ENCODE measurements at places on chromosomes 5 and 9.
A peak's percentile ranks its signal among the peaks of the same experiment; 100 is the strongest.

- DNase-seq, result peak; percentile 82
Measured at GRCh38 chr9:137482094-137482781, 23.1 kb upstream of the NSMF start.

GRCh38 chr9:104969116-104969515 lies 41.2 kb upstream of the ABCA1 start:
- no peak for DNase-seq

DNA sequence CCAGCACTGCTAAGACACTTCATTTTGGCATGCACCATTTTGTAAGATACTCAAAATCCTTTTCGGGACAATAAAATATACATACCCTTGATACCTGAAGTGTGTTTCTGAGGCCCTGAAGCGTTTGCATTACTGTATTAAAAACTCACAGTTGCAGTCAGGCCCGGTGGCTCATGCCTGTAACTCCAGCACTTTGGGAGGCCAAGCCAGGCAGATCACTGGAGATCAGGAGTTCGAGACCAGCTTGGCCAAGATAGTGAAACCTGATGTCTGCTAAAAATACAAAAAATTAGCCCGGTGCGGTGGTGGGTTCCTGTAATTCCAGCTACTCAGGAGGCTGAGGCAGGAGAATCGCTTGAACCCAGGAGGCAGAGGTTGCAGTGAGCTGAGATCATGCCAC lies 2.5 kb upstream of the EIF4EBP3 start:
- no peak for DNase-seq

DNA sequence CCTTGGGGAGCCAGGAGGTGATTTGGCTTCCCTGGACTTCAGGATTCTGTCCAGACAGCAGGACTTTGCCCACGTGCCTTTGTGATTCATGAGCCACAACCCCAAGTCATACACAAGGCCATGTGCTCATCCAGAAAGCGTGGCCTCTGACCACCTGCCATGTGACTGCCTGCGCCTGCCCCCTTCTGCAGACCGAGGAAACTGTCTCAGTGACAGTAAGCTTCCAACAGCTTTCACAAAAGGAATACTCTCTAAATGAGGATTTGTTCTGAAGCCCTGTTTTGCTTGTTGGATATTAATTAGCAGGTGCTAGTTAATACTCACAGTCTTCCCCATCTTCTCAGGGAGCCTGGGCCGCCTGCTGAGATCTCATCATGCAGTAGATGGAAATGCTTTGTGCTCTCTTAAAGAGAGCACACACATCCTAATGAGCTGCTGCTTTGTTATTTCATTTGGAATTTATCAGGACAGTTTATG lies 36.9 kb upstream of the ANGPTL2 start:
- DNase-seq, result peak; percentile 95

DNA sequence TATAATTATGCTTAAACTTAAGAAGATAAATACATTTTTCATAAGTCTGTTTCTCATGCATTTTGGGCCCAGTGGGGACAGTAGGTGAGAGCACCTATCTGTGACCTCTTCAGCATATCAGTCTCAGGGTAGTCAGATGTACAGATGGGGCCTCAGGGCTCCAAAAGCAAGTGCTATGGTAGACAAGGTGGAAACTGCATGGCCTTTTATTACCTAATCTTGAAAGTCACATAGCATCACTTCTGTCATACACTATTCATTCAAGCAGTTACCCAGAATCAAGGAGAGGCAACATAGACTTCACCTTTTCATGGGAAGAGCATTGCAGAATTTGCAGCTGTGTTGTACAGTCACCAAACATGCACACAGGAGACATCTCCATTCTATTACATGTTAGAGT lies 94.8 kb downstream of the SV2C start:
- DNase-seq, result no peak

DNA sequence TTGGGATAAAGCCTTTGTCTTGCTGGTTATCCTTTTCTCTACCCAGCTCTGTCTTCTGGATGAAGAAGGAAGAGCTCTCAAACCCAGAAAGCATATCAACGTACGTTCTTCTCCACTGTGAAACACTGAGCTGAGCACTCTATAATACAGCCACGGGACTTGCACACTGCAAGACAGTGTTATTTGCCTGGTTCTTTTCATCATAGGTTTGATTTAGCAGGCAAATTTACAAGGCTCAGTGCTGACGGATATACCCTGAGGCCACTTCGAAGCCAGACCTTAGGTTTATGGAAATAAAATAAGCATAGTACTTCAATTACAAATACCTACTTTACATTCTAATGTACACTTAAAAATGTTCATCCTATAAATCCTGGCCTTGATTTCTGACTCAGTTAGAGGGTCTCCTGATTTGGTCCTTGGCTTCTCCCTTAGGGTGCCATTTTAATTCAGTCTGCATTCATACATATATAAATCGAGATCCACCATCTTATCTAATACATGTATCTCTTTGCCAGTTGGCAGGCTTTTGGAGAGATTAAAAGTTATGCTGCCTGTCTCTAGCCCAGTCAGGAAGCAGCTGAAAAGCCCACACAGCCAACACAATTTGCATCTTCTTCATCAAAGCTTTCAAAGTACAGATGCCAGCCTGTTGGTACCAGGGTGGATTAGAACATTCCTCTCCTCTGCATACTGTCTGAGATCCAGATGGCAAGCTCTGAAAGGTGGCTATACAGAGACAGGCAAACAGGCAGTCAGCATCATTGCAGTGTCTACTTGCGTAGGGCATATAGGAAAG lies 194.4 kb downstream of the DEPDC1B start:
- no peak for DNase-seq

DNA sequence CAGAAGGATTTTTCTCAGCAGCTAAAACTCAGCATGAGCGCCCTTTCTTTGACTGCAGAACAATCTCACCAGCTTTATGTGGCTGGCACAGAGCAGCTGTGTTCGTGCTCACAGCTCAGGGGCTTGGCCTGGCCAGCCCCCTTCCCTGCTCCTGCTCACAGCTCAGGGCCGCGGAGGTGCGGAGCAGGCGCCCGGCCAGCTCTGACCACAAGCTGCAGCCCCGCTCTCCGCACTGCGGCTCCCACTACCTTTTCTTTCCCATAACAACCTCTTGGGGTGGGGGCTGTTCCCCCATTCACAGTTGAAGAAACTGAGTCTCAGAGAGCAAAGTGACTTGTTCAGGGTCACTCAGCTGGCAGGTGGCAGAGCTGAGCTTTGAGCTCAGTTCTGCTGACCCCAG lies 34.0 kb upstream of the PHYKPL start:
- DNase-seq, result no peak

DNA sequence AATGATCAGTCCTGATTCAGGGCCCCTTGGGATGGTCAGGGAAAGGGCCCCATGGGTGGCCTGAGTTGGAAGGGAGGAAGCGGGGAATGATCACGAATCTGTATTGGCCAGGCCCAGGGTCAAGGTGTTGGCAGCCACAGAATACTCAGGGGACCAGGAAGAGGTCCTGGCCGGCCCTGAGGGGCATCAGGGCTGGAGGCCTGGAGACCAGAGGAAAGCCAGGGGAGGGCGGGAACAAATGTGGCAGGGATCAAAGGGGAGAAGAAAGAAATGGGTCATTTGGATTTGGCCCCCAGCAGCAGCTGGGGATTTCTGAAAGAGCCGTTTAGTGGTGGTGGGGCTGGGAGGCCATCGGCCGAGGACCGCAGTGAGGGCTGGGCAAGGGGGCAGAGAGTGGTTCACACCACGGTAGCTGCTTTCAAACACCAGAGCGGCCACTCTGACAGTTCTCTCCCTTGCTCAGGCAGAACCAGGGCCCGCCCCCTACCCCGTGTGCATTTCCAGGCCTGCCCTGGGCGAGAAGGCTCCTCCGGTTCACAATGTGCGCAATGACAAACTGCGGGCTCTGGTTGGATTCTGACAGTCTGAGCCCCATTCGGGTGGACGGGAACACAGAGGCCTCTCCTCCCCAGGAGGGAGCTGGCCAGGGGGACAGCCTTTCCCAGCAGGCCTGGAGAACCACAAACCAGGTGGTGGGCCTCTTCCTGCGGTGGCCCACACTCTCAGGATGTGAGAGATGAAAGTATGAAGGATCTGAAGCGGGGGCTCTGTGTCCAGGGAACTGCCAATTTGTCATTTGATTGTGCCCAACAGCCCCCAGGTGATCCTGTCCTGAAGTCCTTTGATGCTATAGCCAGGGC lies 220.3 kb upstream of the IER5L start:
- DNase-seq, result no peak

GRCh38 chr9:16445141-16445920 lies 425.1 kb downstream of the BNC2 start:
- no peak for DNase-seq

GRCh38 chr5:58135571-58136335 lies 324.1 kb downstream of the PLK2 start:
- peak; percentile 66 for DNase-seq

GRCh38 chr9:26244661-26245451 lies 566.6 kb upstream of the TUSC1 start:
- DNase-seq, result no peak

DNA sequence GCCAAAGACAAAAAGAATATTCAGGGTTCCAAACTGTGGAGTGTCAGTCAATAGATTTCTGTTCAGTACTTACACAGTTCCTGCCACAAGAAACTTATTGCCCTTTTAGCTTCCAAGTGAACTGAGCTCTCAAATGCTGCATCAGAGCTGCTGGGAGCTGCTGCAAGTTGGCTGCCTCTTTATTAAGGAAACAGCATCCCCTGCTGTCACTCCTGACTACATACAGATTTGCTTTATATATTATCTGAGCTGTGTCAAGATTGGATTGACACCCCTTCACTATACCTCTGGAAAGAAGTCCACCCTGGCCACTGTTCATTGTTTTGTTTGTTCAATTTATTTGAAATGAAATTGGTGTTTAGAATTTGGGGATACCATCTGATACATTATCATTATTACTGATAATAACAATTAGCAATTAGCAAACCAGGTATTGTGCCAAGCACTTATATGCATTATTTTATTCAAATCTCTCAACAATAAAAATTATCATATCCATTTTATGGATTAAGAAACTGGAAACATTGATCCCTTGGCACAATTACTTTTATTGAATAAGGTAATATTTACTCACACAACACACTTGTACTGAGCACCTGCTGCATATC lies 16.4 kb upstream of the C5orf58 start:
- peak; percentile 46 for DNase-seq

DNA sequence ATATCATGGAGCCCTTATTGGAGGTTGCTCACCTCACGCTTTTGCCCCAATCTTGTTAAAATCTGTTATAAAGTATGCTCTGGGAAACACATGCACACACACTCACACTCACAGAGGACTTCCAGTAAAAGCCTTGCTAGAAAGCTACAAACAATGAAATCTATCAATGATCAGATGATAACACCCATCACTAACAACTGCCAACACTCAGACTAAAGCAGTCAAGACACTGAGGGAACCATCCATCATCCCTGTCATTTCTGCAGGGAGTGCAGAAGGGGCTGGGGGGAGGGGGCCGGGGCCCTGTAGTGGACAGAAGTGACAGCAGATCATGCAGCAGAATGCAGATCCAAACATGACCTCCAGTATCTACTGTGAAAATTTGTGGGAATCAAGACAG lies 179.1 kb downstream of the AOPEP start:
- no peak for DNase-seq

GRCh38 chr5:102798104-102798785 lies 43.1 kb downstream of the PAM start:
- no peak for DNase-seq

DNA sequence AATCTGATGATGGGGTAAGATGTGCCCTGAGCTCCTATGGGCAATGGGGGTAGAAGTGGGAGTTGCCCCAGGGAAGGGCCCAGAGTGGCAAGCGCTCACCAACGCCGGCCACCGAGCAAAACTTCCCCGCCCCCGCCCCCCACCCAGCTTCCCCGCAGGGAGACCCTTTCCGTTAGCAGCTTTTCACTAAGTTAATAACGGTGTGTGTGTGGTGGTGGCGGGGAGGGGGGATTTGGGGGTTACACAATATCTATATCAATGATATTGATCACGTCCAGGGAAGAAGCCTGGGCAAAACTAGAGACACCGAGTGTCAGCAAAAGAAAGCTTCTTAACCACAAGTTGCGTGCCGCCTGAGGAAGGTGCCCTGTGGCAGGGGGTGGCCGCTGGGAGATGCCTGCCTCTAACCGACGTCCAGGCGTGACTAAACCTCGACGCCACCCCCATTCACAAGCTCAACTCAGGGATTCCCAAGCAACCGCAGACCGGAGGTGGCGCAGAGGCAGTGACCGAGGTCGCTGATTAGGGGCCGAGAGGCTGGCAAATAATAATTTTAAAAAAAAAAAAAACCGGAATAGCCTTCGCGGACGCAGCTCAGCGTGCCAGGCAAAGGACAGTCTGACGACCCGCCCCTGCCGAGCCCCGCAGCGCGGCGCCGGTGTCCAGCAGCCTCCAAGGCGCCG lies 222.6 kb downstream of the MEF2C start:
- peak; percentile 90 for DNase-seq

DNA sequence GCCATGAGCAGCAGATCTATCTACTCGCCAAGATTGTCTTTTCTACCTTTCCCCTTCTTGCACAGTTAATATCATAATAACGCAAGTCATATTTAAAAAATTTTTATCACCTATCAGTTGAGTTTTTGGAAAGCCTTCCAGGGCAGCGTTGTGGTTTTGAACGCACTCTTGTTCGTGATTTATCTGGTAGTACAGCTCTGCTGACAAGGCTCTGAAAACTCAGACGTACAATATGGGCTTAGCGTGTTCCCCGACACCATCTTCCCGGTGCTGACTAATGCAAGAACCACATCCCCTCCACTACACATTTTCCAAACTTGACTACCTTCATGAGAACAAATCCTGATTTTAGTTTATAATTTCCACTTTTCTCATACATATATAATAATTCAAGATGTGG lies 1.6 kb upstream of the NFIL3 start:
- no peak for DNase-seq

DNA sequence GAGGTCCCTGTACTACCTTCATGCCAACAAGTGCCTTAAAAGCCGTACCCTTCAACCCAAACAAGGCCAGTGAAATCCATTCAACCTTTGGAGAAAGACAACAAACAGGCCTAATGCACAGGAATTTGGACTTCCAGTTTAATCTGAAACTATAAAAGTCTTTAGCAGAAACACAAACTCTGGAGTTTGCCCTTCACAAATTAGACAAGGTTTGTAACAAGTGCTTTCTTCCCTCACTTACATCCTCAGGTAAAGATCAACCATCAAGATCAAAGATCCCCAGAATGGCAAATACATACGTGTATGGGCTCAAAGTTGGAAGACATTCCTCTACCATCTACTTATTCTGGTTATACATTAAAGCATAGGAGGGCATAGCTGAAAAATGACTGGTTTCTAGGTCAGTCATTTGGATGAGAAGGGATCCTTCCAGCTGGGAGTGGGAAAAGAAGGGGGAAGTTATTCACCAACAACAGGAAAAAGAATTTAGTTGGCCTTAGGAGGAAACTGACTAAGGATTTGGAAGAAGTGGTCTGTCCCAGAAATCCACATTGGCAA lies 2.0 kb downstream of the DAB2 start:
- no peak for DNase-seq

DNA sequence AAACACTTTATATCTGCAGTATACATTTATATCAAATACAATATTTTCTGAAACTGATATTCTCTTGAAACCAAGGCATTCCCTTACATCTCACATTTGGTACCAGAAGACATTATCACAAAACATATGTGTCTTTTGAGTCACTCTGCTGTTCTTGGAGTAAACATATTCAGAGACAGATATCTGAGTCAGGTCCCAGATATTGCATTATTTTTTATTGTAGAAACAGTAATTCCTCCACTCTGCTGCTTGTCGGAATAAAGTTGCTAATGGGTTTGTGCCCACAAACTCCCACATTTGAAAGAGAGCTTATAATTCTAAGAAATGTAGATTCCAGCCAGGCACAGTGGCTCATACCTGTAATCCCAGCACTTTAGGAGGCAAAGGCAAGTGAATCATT lies 261.1 kb upstream of the DAPK1 start:
- no peak for DNase-seq
